ENCODE measurements at places on chromosomes 7 and 10.

DNA sequence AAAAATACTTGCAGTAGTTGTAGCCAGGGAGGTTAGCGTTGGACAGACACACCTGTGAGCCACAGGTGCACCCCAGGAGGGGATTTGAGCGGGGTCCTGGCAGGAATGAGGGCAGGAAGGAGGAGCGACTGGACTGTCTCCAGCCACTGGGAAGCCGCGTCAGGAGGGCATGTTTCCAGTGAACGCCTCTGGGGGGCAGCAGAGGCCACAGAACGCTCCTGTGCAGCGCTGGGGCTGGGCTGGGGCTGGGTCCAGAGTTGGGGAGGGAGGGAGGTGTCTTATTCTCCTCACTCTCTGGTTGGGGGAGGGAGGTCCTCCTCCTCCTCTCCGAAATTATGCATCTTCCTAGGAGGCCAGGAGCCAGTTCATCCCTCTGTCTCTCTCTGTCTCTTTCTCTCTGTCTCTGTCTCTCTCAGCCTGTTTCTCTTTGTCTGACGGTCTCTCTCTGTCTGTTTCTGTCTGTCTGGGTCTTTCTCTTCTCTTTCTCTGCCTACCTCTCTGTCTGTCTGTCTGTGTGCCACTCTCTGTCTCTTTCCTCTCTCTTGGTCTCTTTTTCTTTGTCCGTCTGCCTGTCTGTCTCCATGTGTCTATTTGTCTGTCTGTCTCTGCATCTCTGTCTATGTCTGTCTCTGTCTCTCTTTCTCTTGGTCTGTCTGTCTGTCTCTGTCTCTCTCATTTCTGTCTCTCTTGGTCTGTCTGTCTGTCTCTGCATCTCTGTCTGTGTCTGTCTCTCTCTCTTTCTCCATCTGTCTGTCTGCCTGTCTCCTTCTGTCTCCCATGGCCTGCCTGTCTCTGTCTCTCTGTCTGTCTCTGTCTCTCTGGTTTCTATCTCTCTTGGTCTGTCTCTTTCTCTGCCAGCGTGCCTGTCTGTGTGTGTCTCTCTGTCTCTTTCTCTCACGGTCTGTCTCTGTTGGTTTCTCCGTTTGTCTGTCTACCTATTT is 9.9 kb upstream of the PSMG3 start:
- no peak for DNase-seq

GRCh38 chr10:1128115-1128514 is 71.9 kb downstream of the WDR37 start:
- no peak for DNase-seq

DNA sequence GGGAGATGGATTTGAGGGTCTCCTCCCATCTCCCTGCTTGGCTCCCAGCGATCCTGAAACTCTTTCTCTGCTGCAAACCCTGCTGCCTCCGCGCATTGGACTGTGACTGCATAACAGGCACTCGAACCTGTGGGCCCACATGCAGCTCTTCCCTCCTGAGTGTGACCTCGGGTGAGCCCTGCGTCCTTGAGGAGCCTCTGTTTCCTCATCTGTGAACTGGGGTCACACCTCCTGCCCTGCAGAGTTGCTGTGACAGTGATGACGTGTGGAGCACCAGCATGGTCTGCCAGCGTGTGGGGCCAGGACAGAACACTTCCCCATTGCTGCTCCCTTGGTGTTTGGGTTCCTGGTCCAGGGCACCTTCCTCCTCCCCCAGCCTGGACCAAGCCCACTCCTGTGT is 46.9 kb upstream of the PSMG3 start:
- DNase-seq: no peak

DNA sequence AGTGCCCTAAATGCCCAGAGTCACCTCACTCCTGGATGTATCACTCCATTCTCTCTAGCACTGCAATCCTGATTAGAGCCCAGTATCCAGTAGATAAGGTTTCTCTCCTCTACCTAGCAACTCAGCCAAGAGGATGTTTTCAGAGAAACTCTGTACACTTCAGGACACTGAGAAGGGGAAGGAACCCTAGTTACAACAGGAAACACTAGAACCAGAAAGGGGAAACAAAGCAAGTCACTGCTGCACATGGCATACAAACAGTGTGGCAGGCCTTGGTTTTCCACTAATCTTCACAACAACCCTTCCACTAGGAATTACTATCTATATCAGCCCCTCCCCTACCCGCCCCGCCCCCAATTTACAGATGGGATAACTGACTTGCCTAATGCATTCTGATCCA is 1.6 kb downstream of the FAM204A start:
- no peak for DNase-seq

DNA sequence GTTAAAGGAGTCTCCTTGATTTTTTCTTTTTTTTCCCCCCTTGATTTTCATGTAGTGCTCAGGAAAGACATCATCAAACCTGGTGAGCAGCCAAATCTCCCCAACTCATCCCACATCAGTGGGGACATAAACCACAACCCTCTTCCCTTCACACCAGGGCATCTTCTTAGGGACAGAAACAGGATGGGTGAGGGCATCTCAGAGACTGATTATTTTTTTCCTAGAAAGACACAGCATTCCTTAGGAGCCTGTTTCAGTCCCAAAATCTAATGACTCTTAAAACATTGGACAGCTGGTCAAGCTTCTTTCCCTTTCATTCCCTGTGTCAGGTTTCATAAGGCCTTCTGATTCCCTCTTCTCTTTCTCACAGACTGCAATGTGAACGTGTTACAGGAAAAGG is 31.5 kb upstream of the GSAP start:
- no peak for DNase-seq

- no peak for DNase-seq
Observed at GRCh38 chr10:66860376-66860945, 65.4 kb upstream of the LRRTM3 start.

- DNase-seq: no peak
Observed at GRCh38 chr10:1199897-1200721, 143.9 kb downstream of the WDR37 start.

DNA sequence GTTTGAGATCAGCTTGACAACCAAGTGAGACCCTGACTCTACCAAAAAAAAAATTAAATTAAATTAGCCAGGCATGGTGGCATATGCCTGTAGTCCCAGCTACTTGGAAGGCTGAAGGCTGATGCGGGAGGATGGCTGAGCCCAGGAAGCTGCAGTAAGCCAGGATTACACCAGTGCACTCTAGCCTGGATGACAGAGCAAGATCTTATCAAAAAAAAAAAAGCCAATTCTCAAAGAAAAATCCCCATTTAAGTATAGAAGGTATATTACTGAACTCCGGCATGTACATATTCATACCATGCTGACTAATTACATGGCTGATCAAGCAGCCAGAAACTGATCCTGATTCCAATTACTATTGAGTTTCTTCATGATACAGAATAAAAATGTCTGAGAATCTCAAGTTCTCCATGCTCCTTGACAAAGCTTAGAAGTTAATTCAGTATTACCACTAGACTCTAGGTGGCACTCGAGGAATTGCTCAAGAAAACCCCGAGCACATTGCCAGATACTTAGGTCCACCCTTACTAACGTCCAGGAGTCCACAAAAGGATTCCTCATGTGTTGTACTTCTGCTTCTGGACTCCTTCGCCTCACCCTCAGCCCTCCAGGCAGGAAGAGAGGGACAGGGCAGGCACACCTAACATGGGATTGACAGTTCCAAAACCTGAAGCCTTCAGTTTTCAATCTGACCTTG is 148.9 kb downstream of the PARD3 start:
- DNase-seq: no peak

DNA sequence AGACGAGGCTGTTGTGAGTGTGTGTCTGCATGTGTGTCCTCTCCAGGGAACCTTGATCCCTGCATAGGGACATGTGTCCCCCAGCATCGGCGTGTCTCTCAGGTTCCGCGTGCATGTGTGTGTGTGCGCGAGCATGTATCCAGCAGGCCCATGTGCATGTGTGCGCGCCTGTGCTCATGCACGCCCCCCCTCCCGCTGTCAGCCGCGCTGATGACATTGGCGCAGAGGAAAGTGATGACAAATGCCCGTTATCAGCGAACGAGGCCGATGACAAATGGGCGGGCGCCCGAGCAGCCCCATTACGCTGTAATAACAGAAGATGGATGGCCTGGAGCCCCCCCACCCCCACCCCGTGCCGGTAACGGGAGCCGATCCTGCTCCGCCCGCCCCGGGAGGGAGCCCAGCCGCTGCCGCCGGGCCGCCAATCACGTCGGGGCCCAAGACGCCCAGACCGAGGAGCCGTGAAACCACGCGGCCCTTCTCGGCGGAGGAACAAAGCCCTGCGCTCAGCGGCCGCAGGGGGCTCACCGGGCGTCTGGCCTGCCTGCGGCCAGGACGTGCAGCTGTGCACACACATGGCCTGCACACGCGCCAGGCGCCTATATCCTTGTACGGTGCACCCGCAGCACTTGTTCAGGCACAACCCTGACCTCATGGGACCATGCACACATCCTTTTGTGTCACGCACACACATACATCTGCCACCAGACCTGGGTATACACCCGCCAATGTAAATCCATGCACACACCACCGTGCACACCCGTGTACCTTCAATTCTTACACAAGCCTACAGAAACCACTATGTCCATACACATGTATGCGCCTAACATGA is 21.5 kb downstream of the POLL start:
- DNase-seq: no peak

DNA sequence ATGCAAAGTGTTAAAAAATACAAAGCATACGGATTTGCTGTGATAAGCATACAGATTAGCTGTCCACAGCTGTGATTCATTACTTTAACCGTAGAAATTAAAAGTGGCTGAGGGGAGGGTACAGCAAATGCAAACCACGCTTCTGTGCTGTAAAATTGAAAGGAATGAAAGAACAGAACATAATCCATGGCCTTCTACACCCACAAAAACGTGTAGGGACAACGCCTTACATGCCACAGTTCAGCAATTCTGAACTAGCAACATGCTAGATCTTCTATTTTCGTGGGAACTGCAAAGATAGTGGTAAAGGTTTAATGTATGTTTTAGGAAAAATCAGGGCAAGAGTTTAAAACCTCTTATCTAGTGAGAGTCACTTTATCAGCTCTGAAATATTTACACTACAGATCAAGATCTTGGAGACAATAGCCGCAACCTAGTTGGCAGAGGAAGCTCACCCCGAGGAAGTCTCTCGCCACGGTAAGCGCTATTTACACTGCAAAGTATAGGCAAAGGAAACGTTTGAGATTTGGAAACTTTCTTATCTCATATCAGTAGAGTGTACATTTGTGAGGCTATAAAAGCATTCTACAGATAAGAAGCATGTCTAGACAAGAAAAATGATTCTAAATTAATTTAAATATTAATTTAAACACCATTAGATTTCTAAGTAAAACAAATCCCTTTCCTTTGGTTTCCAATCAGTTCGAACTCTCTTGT is 193.6 kb downstream of the MLLT10 start:
- no peak for DNase-seq

DNA sequence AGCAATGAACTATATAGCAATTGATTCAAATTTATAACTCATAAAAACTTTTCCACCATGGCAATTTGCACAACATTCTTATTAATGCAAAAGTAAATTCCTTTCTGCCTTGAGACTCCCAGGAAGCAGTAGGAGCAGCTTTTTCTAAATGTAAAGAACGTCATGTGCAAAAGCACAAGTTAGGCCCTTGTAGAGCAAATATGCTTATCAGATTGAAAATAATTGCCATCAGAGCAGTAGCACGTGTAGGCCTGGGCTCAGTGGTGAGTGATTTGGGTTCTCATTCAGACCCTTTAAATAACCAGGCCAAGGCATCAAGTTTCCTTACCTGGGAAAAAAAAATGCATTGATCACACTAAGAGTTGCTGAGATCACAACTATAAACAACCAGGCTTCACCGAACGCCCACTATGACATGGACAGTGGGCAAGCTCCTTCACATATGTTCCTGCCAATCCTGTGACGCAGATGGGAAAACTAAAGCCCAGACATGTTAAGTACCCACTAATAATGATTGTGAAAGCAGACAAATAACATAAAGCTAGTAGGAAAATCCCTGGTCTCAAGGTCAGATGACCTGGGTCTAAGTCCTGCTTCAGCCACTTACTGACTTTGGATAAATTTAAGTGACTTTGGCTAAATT is 22.1 kb upstream of the SAR1A start:
- DNase-seq: no peak

- no peak for DNase-seq
Observed at GRCh38 chr7:140060788-140061606, 1.8 kb downstream of the PARP12 start.

DNA sequence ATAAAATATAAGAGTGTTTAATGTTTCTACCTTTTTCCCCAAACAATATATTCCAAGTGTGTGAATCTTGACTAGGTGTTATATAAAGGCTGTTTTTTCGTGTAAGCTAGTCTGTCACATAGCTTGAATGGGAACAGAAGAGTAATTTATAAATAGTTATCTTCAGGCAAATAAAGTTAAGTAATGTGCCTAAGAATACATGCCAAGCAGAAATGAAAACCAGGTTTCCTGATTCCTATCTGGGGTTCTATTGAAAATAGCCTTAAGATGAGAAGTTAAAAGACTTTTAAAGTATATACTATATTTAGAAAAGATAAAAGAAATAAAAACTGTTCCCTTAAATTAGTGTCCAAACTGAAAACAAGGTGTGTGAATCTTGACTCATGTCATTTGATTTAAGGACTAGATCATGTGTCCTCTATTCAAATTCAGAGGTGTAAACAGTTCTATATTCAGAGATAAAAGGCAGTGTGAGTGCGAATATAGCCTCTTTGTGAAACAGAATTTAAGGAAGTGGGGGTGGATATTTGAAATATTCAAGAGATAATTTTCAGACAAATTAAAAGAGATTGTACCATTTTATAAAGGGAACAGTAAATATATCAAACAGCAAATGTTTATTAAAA is 247.5 kb downstream of the THSD7A start:
- DNase-seq: no peak

DNA sequence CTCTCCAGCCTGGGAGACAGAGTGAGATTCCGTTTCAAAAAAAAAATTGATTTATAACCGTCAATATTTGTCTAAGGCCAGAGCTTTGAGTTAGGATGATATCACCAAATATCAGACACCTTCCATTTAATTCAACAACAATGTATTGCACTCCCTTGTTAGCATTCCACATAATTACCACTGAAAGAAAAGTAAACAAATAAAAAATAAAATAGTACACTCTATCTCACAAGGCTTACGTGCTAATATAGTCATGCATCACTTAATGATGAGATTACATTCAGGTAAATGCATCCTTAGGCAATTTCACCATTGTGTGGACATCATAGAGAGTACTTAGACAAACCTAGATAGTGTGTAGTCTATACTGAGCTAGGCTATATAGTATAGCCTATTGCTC is 127.6 kb upstream of the RHOBTB1 start:
- DNase-seq: no peak

DNA sequence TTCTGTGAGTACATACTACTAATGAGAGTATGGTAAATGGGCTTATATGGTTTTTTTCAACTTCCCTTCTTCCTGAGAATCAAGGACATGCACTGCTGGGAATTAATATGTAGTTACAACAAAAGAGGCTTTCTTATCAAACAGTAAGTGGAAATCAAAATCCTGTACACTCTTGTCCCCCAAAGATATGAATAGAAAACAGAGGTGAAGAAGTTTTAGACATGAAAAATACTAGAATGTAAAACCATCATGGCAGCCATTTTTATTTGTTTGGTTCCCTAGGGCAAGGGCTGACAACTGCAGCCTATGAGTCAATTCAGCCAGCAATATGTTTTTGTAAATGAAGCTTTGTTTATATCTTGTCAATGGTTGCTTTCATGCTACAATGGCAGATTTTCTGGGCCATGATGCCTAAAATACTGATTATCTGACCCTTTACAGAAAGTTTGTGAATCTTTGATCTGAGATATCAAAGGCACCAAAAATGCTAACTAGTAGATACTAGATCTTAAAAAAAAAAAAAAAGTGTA is 422.4 kb downstream of the PARD3 start:
- DNase-seq: no peak
